Renal cortex interstitium (tissue), 15 donors: ENCODE measurements at places on chromosomes 16 and 17. TPM values are rescaled to one million over a fixed set of nuclear protein-coding genes. Genes with fewer than 3 reads are reported as not detected.

DNA sequence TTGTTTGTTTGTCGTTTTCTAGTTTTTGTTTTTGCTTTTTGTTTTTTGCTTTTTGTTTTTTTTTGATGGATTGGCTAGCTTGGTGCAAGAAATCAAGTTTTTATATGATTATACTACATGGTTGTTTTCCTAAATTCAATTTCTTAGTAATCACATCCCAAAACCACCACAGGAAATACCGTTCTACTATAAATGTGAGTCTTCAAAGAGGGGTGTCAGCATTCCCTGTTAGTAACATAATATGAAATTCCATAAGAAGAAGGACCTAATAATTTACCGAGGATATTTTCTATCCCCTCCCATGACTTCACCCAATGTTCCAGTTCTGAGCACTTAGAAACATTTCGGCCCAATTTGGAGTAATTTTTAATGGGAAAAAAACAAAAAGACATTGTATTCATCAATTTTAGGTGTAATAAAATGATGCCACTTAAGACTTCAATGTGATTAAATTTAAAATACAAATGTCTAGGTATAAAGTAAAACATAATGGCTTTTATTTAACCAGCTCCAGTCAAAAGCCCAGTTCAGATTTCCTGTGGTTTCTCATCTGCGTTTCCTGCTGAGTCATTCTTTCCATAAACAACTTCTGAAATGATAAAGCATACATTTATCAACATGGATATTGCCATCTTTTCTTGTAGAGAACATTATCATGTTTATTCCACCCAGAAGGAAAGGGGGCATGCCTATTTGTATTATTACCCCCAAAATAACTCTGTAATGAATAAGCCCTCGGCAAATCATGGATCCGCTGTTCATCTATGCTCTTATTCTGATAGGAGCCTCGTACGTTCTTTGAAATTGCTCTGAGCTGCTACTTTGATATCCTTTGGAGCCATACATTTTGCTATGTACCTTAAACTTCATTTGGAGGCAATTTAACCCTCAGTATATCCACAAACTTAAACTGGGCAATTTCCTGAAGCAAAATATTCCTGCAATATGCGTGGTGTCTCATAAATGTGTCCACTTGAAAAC, 28.1 kb downstream of the HSBP1 start:
- no peak for DNase-seq

DNA sequence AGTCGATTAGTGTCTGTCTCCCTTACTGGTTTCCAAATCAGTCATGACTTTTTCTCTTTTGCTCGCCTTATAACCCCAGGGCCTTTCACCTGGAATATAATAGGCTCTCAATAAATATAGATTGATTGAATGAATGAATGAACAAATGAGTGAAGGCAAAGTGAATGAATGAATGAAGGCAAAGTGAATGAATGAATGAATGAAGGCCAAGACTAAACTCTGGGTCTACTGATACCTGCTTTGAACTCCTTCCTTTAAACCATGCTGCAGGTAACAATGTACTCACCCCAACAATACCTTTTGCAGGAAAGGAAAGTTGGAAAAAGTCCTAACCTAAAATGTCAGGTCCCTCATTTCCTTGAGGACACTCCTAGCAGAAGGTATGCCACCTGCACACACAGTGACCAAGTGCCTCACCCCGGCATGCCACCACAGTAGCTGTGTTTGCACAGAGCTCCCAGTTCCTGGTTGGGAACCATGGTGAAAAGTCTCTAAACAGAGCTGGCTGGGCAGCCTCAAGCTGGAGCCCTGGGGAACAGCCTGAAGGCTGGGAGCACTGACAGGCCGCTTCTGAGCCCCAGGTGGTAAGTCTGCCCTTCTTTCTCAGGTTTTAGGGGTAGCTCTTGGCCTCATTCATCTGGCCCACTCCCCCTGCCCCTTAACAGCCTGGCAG, 42.7 kb upstream of the ANKFN1 start:
- DNase-seq, result no peak

GRCh38 chr16:69311533-69312387, 610 bp downstream of the VPS4A start:
- DNase-seq, result no peak

- no peak for DNase-seq
These were observed 217.9 kb upstream of the PSMD7 start for GRCh38 chr16:74078511-74079231.

- no peak for DNase-seq
These were observed 22.2 kb upstream of the ATP2A3 start for GRCh38 chr17:3986270-3986938.

DNA sequence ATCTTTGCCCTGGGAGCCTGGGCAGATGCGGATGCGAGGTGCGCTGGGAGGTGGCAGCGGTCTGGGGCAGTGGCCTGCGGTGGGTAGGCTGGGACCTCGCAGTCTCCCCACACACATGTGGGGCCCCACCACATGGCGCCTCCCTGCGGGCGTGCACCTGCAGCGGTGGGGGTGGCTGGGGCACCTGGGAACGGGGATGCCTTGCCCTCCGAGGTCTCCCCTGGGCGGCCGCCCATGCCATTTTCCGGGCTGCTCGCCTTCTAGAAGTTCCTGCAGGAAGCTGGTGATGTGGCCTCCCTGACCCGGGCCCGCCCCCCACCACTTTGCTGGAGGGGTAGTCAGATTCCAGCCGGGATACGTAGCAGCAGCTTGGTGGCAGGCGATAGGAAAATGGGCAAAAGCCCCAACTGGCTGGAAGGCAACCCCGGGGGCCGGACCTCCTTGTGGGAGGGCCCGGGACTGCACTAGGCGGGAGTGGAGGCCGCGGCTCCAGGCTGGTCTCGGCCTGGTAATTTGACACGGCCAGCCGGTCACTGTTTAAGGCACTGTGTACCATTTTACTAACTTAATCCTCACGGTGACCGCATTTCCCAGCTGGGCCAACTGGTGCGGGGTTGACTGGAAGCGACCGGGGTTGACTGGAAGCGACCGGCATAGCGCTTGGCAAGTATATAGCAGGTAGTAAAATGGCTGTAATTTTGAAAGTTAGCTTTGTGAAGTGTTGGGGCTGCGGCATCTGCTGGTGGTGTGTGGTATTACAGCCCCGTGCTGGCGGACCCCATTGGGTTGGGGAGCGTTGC, 38.5 kb downstream of the IGF2BP1 start:
- peak; percentile 53 for DNase-seq

DNA sequence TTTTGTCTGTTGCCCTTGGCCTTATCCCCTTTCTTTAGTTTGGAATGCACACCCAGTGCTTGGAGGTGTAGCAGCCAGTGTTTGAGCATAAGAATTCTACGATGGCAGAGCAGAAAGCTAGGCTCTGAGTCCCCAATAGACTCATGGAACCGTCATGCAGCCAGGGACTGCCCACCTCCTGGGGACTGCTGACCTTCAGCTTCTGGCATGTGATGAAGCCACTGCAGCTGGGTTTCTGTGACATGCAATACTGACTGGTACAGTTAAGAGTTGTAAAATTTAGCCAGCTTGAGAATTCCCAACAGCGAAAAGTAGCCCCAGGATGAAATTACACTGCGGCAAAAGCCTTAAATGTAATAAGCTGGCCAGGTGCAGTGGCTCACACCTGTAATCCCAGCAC, 9.0 kb upstream of the MAP3K14 start:
- no peak for DNase-seq

GRCh38 chr17:75344666-75345065, 55.4 kb upstream of the SLC25A19 start:
- DNase-seq, result no peak

GRCh38 chr17:44417553-44417952, 28.1 kb upstream of the ITGA2B start:
- DNase-seq, result no peak

- DNase-seq, result no peak
These were observed 45.4 kb downstream of the BRCA1 start for GRCh38 chr17:43079641-43080302.

CHAD gene
- polyA plus RNA-seq, result 2.1 TPM
